ENCODE measurements at places on chromosomes 7 and 10. TPM values are rescaled to one million over a fixed set of nuclear protein-coding genes. Genes with fewer than 3 reads are reported as not detected.

GRCh38 chr7:37007691-37008090 lies 283.4 kb upstream of the AOAH start:
- DNase-seq = no peak
- H3K27ac ChIP-seq = no peak overlapping the region
- H3K36me3 ChIP-seq = peaks cover 45% of the 10 kb centered on the region
- H3K4me3 ChIP-seq = no peak overlapping the region
- H3K27me3 ChIP-seq = no peaks in the 10 kb centered on the region

GRCh38 chr10:76248649-76249200 lies 817.3 kb downstream of the LRMDA start:
- H3K36me3 ChIP-seq = no peaks in the 10 kb centered on the region
- H3K4me3 ChIP-seq = no peak overlapping the region
- no peak for DNase-seq
- no peak overlapping the region for H3K27ac ChIP-seq

GRCh38 chr10:34520084-34520483 lies 295.0 kb downstream of the PARD3 start:
- H3K27me3 ChIP-seq = peaks cover 2% of the 10 kb centered on the region
- no peaks in the 10 kb centered on the region for H3K36me3 ChIP-seq
- H3K4me1 ChIP-seq = no peaks in the 10 kb centered on the region
- H3K27ac ChIP-seq = no peak overlapping the region
- no peak overlapping the region for H3K4me3 ChIP-seq
- DNase-seq = no peak

DNA sequence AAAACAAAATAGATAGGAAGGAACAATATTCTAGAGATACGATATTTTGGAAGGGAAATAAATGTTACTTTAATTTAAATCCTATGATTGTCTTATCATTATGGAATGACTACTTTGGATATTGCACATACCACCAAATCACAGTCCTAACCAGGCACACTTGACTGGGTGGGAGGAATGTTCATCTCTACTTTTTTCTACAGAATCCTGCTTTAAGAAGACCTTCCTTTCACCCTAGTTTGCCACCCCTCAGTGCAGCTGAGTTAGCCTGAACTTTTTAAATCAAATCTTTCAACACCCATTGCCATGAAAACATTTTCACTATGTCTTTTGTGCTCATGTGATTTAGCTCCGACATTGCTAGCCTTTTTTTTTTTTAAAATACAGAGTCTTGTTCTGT lies 38.1 kb downstream of the RELN start:
- no peak overlapping the region for H3K4me3 ChIP-seq
- H3K27me3 ChIP-seq = peaks cover 2% of the 10 kb centered on the region
- H3K4me1 ChIP-seq = no peaks in the 10 kb centered on the region

DNA sequence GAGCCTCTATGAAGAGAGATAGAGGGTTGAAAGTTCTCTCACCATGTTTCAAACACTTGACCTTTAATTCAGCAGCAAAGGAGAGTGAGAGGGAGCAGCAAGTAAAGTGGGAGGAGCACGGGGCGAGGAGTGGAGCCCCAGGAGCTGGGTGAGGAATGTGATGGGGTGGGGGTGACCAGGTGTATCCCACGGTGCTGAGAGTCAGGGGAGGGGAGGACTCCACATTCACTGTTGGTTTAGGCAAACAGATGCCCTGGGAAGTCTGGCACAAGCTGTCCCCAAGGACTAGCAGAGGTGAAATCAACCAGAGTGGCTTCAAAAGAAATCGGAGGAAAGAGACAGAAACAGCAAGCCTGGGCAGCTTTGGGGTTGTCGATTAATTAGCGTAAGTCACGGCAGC lies 101.8 kb upstream of the PITRM1 start:
- H3K4me1 ChIP-seq = no peaks in the 10 kb centered on the region
- no peak overlapping the region for H3K4me3 ChIP-seq
- H3K27me3 ChIP-seq = peaks cover 25% of the 10 kb centered on the region
- no peak overlapping the region for H3K27ac ChIP-seq

- H3K27me3 ChIP-seq = no peaks in the 10 kb centered on the region
- no peak for DNase-seq
- no peaks in the 10 kb centered on the region for H3K36me3 ChIP-seq
- no peak overlapping the region for H3K4me3 ChIP-seq
- no peak overlapping the region for H3K27ac ChIP-seq
These were observed 12.4 kb downstream of the GNAT3 start for GRCh38 chr7:80499350-80499953.

The CASTOR2 gene
- 5.7 TPM for total RNA-seq
